ENCODE measurements at places on chromosomes 4 and X.

GRCh38 chr4:69051576-69051943 is 44.7 kb upstream of the UGT2B7 start:
- no peak for DNase-seq

- no peak for DNase-seq
Observed at GRCh38 chr4:67236788-67237187, 308.5 kb downstream of the CENPC start.

- no peak for DNase-seq
Observed at GRCh38 chrX:148466292-148466691, 34.1 kb upstream of the AFF2 start.

DNA sequence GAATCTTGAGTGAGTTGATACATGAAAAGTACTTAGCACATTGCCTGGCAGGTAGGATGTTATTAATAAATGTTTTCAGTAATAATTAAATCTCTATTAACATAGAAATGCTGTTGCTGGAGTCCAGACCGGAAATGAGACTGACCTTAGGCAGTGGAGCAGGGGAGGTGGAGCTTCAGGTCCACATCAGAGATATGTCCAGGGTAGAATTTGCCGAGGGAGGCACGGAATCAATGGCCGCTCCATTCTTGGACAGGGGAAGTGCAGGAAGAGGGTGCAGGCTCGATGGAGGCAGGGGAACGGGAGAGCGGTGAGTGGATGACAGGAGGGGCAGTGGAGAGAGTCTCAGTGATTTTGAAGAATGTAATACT is 107.3 kb downstream of the GATB start:
- no peak for DNase-seq

GRCh38 chr4:74395633-74396032 is 30.7 kb downstream of the EREG start:
- DNase-seq: no peak

GRCh38 chr4:7247521-7247920 is 55.2 kb downstream of the SORCS2 start:
- DNase-seq: no peak

DNA sequence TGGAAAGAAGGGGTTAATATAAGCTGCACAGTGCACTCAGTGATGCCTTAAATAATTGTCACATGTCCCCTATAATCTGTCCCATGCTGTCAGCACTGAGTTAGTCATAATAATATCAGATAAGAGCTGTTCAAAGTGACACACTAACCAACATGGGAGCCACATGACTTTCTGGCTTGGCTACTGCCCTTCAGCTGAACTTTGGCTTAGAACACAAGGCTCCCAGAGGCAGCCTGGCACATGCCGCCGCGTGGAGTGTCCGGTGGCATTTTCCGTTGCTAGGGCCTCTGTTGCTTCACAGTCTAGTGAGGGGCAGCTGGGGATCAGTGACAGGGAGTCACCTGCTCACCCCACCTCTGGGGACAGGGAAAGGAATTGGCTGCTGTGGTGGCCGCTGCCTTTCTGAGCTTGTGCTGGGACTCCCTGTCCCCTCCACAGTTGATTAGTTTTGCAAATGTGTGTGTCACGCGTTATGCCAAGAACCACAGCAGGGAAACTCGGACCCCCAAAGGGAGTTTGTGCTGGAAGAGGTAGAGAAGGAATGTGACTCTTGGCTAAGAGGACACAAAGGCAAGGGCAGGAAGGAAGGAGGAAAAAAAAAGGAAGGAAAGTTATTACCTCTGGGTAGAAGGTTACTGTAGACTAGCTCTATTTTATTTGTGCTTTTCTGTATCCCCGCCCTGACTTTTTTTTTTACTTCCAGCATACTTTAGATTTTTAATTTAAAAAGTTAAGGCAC is 41.1 kb upstream of the PPARGC1A start:
- DNase-seq: no peak

DNA sequence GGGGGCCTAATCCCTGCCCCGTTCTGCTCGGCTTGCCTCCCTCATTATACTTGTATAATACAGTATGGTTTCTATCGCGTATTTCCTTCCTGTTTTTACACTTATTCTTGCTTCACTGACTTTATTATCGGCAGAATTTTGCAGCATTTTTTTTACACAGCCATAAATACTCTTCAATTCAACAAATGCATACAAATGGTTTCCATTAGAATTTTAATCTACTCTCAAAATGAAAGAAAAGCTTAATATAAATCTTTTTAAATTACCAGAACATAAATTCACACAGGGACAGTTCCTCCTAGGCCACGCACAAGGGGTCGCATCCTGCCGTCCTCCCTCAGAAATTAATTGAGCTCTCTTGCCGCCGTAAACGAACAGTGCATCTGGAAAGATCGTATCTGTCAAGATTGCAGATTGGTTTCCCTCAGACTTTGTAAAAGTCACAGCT is 42.9 kb downstream of the DCTD start:
- no peak for DNase-seq

DNA sequence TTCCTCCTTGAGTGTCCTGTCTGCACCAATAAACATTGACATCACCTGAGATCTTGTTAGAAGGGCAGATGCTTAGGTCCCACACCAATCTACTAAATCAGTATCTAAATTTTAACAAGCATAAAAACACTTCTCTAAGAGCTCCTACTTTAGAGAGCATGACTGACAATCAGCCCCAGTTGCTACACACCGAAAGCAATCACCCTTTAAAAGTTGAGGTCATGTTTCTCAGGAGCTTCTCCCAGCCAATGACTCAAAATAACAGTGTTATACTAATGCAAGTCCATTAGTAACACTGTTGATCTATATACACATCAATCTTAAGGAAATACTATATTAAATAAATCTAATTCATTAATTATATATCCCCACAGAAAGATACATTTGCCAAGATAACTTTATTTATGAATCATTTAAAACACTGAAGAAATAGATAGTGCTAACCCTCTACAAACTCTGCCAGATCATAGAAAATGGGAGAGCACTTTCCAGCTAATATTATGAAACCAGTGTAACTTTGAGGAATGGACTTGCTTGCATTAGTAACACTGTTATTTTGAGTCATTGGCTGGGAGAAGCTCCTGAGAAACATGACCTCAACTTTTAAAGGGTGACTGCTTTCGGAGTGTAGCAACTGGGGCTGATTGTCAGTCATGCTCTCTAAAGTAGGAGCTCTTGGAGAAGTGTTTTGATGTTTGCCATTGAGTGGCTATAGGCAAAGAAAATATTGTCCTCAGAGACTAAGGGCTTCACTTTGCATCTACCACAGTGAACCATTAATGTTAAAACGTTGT is 109.8 kb upstream of the HDX start:
- no peak for DNase-seq

- DNase-seq: no peak
Observed at GRCh38 chrX:149762696-149763614, 10.9 kb upstream of the HSFX1 start.

DNA sequence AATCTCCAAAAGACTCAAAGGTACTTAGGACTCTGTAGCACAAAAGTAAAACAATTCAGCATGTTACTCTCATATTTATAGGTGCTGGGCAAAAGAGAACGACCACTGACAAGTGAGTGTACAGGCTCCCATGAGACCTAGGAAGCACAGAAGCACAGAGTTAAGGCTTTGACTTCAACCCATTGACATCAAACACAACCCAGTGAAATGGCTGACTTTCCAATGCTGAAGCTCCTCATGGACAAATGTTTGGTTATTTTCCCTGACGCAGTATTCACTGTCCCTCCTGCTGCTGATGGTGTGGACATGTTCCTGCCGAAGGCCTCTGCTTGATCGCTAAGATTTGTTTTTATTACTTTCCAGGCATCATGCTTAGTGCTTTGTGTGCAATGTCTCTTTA is 148.7 kb downstream of the TSPAN5 start:
- DNase-seq: no peak

GRCh38 chr4:40308528-40309122 is 26.5 kb upstream of the CHRNA9 start:
- no peak for DNase-seq

DNA sequence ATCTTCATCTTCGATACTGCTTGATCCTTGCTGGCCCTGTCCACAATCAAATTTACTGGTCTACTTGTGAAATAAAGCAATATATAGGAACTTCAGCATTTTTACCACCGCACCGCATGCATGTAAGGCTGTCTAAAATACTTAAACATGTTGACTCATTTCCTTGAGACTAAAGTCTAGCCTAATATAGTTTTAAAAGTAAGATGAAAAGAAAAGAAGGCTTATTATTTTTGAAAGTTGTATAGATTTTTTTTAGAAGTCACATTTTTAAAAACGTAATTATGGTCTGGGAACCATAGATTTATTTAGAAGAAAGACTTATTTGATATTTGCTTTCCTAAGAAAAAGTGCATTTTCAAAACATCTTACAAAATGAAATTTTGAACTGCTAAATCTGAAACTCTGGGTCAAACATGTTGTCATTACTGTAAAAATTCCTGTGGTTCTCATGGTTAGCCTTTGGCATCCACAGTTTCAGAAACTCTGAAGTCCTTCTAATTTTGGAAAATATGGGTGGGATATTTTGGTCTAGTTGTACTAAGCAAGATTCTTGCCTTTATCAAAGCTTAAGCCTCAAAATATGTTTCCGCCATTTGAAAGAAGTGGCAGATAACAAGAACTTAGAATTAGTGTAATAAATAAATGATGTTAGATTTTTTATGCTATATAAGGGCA is 423.5 kb upstream of the CTSO start:
- DNase-seq: no peak

DNA sequence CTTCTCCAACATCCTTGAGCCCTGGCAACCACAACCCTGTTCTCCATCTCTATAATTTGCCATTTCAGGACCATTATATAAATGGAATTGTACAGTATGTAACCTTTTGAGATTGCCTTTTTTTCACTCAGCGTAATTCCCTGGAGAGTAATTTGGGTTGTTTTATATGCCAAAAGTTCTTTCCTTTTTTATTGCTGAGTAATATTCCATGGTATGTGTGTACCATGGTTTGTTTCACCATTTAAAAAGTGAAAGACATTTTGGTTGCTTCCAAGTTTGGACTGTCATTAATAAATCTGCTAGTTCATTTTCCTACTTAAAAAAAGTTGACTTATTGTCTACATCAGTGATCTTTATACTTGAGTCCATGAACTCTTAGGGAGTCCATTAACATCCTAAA is 33.0 kb upstream of the SMIM10 start:
- DNase-seq: no peak

GRCh38 chrX:77900688-77901087 is 1.4 kb downstream of the COX7B start:
- DNase-seq: no peak

- DNase-seq: no peak
Observed at GRCh38 chrX:155544881-155545280, 67.9 kb downstream of the TMLHE start.

DNA sequence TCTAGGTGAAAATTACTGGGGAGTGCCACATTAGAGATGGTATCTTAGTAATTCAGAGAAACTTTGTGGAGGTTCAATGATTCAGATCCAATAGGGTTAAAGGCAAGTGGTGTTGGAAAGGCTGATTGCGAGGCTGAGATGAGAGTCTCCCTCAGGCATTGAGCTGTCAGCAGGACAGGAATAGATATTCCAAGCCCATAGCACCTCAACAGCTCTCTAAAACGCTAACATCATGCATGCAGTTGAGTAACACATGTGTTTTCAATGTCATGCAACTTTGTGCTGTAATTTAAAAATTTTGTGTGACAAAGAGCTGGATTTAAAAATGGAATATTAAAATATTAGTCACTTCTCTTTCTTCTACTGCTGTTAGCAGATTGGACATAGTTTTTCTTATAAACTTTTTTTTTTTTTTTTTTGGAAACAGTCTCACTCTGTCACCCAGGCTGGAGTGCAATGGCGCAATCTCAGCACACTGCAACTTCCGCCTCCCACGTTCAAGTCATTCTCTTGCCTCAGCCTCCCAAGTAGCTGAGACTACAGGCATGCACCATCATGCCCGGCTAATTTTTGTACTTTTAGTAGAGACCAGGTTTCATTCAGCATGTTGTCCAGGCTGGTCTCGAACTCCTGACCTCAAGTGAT is 173.5 kb upstream of the C1QTNF7 start:
- DNase-seq: no peak

DNA sequence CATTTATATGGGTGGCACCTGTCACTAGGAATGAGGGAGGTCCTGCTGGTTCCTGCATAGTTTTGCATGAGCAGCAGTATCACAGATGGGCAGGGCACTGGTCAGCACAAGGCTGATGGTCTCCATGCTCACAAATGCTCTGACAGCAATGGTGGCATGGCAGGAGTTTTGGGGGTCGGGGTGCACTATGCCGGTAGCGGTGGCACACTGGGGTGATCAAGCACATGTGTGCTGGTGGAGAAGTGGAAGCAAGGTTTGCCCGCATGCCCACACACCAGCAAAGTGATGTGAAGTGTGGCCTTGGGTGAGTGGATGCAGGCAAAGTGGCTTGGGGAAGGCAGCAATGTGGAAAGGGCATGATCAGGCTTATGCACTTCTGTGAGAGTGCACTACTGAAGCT is 60.5 kb upstream of the MAGEE1 start:
- no peak for DNase-seq

GRCh38 chrX:13535376-13536165 is 33.8 kb upstream of the EGFL6 start:
- DNase-seq: no peak

GRCh38 chr4:165355900-165356300 is 22.9 kb upstream of the CPE start:
- no peak for DNase-seq

DNA sequence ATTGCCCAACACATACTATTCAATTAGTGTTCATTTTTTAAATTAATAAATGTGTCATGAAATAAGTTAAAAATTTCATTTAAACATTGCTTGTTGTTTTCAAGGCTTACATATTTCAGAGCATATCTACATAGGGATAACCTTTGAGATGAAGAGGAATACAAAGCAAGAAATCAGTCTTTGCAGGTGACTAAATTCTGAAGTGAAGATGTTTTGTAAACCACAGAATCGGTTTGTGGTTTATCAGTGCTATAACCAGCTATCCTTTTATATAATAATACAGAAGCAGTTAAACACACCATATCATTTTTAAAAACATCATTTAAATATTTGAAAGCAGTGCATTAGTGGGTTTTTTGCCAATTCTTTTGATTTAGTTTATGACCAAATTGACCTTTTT is 26.9 kb downstream of the FAM241A start:
- DNase-seq: no peak

DNA sequence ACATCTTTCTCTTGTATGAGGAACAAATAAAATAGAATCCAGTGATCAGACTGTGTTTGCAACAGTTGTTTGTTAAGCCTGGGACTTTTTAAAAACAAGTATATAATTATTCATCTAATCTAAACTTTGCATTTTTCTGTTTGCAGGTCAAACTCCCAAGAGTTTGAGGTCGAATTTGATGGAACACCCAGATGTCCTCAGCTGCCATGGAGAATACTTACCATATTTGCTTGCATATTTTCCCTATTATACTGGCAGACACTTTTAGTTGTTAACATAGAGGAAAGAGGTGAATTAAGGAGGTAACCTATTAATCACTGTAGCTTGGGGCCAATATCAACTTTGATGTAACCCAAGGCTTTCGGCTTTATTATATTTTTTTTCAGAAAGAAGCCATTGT is 401.5 kb upstream of the DIPK2B start:
- no peak for DNase-seq

Data from activated gamma-delta T cell (primary cell).